ENCODE measurements at places on chromosomes 6 and 20. TPM values are rescaled to one million over a fixed set of nuclear protein-coding genes. Genes with fewer than 3 reads are reported as not detected.

DNA sequence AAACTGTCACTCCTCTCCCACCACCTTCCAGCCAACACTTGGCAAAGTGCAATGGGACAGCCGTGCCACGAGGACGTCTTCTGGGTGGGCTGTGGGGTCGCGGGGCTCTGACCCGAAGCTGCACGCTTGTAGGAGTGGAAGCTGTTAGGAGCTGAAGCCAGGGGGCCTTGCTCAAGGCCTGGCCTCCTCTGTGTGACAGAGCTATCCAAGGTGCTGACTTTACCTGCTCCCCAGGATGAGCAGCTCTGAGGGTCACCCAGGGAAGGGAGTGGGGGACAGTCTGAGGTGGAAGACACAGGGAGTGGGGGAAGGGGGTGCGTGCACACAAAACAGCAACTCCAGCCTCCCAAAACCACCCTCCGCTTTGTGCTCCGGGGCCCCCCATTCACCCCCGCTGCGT lies 17.5 kb upstream of the CHRNA4 start:
- no peak for DNase-seq

DNA sequence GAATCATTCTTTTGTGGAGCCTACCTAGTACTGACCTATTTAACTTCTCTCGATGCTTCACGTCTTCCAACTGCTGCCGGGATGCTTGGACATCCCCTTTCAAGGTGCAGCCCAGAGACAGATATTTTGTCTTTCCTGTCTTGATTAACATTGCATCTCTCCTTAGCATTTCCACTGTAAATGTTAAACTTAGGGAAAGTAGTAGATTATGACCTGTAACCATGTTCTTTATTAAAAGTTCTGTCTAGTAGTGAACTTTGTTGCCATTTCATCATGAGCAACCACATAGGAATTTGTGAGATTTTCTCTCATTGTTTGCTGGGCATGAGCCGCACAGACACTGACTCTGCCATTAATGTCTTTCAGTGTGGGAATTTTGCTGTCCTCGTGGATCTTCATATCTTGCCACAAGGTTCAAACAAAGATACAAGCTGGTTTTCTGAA lies 117.9 kb downstream of the JAG1 start:
- no peak for DNase-seq

DNA sequence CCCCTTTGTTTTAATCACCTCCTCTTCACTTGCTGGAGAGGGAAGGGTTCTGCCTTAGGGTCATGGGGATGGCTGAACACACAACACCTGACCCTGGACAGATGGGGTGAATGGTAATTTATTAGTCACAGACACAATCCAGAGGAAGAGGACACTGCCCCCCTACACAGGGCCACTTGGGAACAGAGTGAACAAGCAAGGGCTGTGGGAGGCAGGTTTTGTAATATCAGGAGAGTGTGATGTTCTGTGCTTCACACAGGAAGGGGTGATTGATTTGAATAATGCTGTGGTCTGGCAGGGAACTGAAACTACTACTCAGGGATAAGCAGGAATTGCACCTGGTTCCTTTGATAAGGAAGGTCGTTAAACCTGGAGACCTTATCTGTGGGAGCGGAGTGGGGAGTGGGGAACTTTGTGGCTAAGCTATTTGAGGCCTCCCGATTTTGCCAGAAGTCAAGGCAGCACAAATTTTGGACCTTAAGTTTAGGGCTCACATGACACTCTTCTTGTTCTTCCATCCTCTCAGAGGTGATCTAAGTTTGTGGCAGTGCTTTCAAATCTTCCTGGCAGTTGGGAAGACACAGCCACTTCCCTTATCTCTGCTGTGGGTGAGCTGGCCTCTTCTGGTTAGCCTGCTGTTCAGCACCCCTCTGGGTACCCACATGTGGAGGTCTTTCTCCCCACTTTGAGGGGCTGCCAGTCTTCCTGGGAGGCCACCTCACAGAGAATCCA lies 77.8 kb downstream of the CD164 start:
- no peak for DNase-seq

The LAMA4 gene
- total RNA-seq: not detected

The TNNC2 gene
- total RNA-seq: not detected

The ARHGAP18 gene
- total RNA-seq: 4.6 TPM

The ZC2HC1B gene
- not detected for total RNA-seq

Measured in CD4-positive, alpha-beta memory T cell (primary cell).